ENCODE measurements at places on chromosomes 12 and 14. TPM values are rescaled to one million over a fixed set of nuclear protein-coding genes. Genes with fewer than 3 reads are reported as not detected.

The FOXJ2 gene
- total RNA-seq = 3.3 TPM

The ATP2A2 gene
- 74.4 TPM for total RNA-seq

The JDP2 gene
- total RNA-seq = 40.2 TPM

The VAMP1 gene
- 8.6 TPM for total RNA-seq

The OAS1 gene
- total RNA-seq = 2.3 TPM

The GUCY2C gene
- not detected for total RNA-seq

The FSCB gene
- total RNA-seq = not detected

The RFX4 gene
- not detected for total RNA-seq

The EXOC3L4 gene
- total RNA-seq = not detected

The KRT85 gene
- not detected for total RNA-seq

The CLSTN3 gene
- 10.6 TPM for total RNA-seq

The LMBR1L gene
- total RNA-seq = 52.5 TPM

The GLI1 gene
- 0.23 TPM for total RNA-seq

The SERPINA1 gene
- not detected for total RNA-seq

The ITGB7 gene
- 0.15 TPM for total RNA-seq

The CLEC1B gene
- not detected for total RNA-seq

The TMEM229B gene
- 0.15 TPM for total RNA-seq

The RPL10L gene
- total RNA-seq = not detected

The KRT77 gene
- not detected for total RNA-seq

The INSM2 gene
- total RNA-seq = not detected

The TMTC2 gene
- total RNA-seq = 8.0 TPM

The GPRC5A gene
- 11.6 TPM for total RNA-seq

The AQP5 gene
- 0.82 TPM for total RNA-seq

The GLTP gene
- 58.4 TPM for total RNA-seq

The TESPA1 gene
- not detected for total RNA-seq

The KERA gene
- not detected for total RNA-seq

The PLEKHD1 gene
- not detected for total RNA-seq

The LHX5 gene
- total RNA-seq = not detected

The CSAD gene
- 4.4 TPM for total RNA-seq

The IGFBP6 gene
- total RNA-seq = 364 TPM

The CCDC177 gene
- total RNA-seq = not detected

The IL26 gene
- total RNA-seq = 0.35 TPM

The HNF1A gene
- total RNA-seq = not detected

The KICS2 gene
- total RNA-seq = 3.0 TPM

The LRIG3 gene
- 8.3 TPM for total RNA-seq

The GPR135 gene
- total RNA-seq = 0.82 TPM

The IL31 gene
- not detected for total RNA-seq

The ARHGAP9 gene
- total RNA-seq = 0.30 TPM

The CCDC198 gene
- total RNA-seq = not detected
